ENCODE measurements at places on chromosomes 1 and 21.

DNA sequence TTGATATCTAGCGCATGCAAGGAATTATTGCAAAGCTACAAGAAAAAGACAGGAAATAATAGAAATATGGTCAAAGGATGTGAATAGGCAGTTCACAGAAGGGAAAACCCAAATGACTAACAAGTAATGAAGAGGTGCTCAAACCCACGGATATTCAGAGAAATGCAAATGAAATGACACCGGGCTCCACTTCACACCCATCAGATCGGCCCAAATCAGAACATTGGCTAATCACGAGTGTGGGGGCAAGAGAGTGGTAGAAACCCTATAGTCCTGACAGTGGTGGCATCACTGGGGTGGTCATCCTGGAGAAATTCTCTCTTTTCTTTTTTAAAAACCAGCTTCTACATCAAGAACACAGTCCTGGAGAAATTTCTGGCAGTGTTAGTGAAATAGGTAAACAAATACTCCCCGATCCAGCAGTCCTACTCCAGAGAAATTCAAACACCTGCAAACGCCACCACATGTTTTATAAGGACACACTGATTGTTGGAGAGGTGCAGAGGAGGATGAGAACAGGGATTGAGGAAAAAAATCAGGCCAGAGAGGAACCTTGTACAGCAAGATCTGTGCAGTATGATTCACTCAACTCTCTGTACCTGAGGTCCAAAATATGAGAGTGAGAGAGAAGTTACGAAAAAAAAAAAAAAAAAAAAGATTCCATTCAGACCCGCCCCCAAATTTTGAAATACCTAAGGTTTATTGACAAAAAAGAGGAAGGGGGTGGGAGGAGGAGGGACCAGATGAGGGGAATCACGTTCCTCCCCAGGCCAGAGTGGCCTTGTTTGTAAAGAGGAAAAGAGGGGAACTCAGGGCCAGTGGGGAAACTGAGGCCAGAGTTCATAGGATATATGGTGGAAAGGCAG, 9.2 kb upstream of the TNFRSF1B start:
- DNase-seq: no peak

DNA sequence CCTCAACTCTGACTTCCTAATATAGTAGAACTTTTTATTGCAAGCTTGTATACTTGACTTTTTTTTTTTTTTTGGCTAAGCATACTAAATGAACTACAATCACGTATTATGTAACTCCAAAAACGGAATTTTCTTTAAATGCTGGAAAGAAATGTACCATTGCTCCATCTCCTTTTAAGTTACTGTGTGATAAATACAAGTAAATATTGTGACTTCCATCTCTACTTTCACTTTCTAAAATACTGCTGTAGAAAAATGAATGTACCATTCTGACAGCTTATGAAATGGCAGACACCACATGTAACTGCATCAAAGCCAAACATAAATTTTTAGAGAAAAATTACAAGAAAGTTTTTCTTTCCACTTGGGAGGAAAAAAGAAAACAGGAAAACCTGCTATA, 54.7 kb downstream of the ASH1L start:
- DNase-seq: no peak

- no peak for DNase-seq
These were observed 36.2 kb downstream of the CAMK2N1 start for GRCh38 chr1:20449735-20450311.

DNA sequence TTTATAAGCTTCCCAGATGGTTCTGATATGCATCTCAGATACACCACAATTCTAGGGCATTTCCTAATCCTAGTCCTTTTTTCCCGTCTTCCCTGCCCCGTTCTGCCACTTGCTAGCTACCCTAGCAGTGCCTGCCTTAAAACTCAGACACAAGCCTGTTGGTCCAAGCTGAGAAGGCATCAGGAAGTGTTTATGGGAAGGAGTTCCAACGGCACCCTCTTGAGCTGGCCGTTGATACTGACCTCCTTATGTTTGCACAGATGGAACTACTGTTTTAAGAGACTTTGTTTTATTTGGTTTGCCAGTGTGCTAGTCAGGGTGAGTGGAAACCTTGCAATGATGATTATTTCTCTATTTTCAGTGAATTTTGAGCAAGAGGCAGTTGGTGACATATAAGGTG, 67.2 kb downstream of the UCK2 start:
- DNase-seq: no peak

GRCh38 chr1:80533093-80533492, 1267.6 kb upstream of the ADGRL2 start:
- DNase-seq: no peak

All from anterior cingulate cortex (tissue), 58 donors.